Erythroblast (primary cell): ENCODE measurements at places on chromosomes 3 and 15.

- DNase-seq, result no peak
These were observed 76.8 kb upstream of the C15orf61 start for GRCh38 chr15:67444100-67444499.

GRCh38 chr3:183644244-183644643 lies 8.8 kb downstream of the KLHL24 start:
- DNase-seq, result no peak

DNA sequence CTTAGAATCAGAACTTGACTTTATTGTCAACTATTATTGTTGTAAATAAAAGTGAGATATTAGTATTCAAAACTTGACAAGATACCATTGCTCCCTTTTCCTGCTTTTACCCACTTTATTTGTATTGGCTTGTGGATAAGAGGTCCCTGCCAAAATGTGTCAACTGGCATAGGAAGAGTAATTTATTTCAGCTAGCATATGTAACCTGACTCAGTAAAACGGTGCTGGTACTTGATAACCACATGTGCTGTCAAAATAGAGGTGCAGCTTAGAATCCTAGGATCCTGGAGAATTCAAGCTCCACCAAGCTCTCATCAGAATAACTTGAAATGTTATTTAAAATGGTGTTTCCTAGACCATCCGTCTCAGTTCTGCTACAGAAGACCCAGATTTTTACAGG lies 90.2 kb upstream of the TGFBR2 start:
- no peak for DNase-seq

DNA sequence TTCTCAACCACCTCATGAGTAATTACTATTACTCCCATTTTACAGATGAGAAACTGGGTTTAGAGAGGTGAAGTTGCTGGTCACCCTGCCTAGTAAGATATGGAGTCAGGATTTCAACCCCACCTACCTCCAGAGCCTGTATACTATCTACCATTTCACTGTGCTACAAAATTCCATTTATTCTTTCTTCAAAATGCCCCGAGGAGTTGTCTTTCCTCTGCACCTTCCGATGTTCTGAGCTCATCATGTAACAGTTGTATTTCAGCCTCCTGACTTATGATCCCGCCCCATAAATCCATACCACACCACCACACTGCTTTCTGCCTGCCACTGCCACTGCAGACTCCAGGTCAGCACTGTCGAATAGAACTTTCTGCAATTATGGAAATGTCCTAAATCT lies 71.3 kb upstream of the SLC25A36 start:
- DNase-seq, result no peak

DNA sequence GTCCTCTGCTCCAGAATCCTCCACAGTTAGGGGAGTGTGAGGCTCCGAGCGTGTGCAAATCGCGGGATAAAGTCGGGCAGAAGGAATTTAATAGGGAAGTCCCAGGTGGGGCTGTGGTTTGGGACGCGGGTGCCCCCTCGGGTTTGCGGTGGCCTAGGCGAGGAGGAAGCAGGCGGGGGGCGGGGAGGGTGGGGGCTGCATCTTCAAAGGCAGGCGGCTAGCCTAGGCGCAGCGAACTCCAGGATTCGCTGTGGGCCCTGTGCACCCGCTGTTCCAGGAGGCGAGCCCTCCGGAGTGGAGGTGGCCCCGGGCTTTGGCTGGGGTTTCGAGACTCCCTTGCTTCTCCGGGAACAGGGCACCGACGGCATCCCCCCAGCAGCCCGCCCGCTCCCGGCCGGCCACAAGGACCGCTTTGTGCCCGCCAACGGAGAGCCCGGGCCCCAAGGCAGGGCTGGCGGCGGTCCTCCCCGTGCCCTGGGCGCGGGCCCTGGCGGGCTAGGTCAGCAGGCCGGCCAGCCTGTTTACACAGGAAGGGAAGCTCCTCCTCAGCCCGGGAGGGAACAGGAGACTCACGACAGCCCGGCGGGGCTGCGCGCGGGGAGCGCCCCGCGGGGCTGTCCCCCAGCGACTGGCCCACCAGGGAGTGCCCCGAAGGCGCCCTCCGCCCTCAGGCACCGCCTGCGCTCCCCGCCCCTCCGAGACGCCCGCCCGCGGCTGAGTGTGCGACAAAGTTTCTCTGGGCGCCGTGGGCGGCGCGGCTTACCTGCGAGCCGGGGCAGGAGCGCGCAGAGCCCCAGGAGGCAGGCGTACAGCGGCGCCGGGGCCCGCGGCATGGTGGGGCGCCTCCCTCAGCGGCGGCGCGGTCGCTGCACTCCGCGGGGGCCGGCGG lies 753 bp downstream of the ITGB5 start:
- DNase-seq, result no peak

DNA sequence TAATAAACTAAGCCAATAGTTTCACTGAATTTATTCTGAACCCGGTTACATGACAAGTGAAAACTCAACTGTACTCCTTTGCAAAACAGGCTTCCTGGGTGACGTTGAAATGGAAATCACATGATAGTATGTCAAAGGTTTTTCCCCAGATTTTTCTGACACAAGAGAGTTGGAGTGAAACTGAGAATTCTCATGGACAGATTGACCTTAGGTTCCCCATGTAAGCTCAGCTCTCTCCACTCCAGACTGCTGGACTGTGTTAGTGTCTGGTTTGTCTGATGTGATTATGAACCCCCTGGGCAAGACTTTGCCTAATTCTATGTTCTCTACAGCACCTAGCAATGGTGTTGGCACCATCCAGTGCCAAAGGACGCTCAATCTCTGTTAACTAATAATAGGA lies 219.7 kb upstream of the COL8A1 start:
- no peak for DNase-seq

- DNase-seq, result peak; percentile 90
These were observed 2.9 kb downstream of the DIPK2A start for GRCh38 chr3:143974271-143975238.

- no peak for DNase-seq
These were observed 20.3 kb upstream of the SUSD5 start for GRCh38 chr3:33238923-33239322.

- DNase-seq, result no peak
These were observed 140.7 kb downstream of the IMPG2 start for GRCh38 chr3:101179637-101180036.

- DNase-seq, result no peak
These were observed 58.6 kb downstream of the QTRT2 start for GRCh38 chr3:114115143-114115542.

DNA sequence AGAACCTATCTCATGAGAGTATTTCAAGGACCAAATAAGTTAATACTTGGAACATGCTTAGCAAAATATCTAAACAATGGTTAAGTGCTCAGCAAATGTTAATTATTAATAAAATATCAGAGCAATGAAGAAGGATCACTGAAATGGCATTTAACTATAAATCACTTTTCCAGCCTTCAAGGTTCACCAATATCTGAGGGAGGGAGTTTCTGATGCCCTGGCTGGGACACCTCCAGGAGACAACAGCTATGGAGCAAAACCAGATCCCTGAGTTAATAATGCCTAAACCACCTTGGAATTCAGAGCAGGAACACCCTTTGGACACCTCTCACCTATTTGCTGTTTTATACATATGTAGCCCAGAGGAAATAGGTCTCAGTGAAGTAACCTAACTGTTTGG lies 6.4 kb upstream of the FAM174B start:
- no peak for DNase-seq

GRCh38 chr3:157816896-157817295 lies 289.3 kb downstream of the SHOX2 start:
- no peak for DNase-seq

DNA sequence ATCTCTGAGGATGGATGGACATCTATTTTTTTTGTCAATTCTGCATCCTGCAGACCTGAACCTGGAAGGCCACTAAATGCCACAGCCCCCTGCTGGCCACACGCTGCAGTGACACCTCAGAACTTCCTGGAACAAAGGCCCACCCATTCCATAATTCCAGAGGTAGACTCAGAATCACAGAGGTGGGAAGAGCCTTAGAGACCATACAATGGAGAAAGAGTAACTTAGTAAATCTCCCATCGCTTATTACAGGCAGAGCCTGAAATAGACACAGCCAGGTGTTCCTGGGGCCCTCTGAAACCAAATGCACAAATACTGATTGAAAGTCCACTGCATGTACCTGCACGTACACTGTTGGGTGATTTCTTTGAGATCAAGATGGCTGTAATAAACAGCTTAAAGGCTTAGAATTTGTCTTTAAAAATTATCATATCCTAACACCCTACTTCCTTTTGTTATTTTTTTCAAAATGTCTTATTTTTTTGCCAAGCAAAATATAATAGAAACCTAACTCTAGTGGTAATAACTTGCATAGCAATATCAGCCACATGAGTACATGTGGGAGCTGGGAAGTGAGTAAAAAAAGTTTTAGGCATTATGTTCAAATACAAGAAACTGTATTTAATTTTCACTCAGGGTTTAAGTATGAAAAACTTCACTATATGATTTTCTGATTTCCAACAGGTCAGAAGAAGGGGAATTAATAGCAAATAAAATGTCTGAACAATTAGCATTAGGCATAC lies 62.7 kb downstream of the EOMES start:
- peak; percentile 55 for DNase-seq

DNA sequence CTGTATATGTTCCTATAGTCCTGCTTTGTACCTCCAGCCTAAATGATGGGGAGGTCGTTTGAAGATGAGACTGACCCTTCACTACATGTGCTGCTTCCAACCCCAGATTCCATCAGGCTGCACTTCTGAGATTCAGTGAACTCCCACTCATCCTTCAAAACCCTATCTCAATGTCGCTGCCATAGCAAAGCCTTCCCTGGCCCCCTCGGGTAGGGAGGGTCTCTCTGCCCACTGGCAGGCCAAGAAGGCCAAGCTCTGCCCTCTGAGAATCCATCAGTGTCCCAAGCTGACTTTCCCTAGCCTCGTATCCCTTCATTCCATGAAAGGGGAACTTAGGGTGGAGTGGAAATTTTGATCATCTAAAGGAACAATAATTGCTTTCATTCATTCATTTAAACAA lies 35.4 kb downstream of the TPRA1 start:
- DNase-seq, result no peak

DNA sequence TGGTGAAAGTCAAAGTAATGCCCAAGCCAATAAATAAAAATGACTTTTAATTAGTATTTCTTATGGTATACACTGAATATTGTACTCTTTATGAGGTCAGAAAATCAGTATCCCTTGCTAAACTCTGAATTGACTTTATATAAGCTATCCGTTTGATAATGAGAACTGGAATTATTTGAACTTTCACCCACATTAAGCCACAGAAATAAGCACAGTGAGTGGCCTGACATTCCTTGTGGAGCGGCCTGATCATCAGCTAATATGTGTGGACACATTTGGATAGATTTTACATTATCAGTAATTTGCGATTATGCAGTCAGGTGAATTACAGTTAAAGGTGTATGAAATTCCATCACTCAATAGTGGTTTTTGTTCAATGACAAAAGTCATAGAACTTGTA lies 136.0 kb upstream of the CBLB start:
- no peak for DNase-seq

GRCh38 chr3:4812591-4812990 lies 166.6 kb upstream of the BHLHE40 start:
- no peak for DNase-seq

DNA sequence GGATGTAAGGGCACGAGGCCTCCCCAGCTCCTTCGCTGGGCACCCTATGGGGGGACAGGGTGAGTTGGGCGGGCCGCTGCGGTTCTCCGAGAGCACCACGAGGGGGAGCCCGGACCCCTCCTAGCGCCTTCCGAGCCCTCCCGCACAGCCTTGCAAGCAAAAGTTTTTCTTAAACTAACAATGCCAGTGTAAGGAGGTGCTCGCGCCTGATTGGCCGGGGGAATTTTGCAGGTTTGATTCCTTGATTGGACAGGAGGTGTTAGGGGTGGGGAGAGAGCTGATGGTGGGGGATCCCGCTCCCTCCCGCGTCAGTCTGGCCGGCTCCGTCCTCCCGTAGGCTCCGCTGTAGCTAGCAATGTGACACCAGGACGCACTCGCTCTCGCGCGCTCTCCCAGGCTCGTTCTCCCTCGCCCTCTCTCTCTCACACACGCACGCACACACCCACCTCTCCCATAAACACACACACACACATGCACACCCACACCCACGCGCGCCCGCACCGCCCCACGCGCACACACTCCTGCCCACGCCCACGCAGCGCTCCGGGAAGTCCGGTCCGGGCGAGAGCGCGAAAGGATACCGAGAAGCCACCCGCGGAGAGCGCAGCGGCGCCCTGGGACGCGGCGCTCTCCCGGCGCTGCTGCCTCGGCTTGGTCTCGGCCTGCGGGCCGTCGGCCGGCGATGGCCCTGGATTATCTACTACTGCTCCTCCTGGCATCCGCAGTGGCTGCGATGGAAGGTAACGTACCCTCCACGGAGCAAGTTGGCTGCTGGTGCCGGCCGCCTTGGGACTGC lies at the start of gene EPHB1:
EPHB1 (plus strand) TSS at position 311 of the 796 bp plus-strand sequence.
- DNase-seq, result peak; percentile 69

- no peak for DNase-seq
These were observed 105.2 kb upstream of the BOC start for GRCh38 chr3:113105966-113106660.

DNA sequence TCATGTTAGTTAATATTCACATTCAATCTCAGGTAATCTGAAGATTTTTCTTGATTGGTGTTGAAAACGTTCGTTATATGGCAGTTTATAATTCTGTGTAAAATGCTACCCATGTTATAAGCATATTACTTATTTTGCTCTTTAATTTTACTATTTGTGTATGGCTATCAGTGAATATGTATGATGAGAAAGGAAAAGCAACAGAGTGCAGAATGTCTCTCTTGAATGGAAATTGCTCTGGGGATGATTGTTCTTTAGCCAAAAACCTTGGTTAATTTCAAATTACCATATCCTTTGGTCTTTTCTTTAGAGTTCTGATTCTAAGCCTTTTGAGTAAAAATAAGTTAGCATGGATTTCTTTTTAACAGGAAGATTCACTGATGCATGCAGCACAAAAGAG lies 2.5 kb downstream of the SERPINI1 start:
- DNase-seq, result no peak

GRCh38 chr15:90989040-90989768 lies 5.1 kb downstream of the PRC1 start:
- no peak for DNase-seq

GRCh38 chr3:156491192-156491591 lies 63.7 kb downstream of the SSR3 start:
- no peak for DNase-seq

DNA sequence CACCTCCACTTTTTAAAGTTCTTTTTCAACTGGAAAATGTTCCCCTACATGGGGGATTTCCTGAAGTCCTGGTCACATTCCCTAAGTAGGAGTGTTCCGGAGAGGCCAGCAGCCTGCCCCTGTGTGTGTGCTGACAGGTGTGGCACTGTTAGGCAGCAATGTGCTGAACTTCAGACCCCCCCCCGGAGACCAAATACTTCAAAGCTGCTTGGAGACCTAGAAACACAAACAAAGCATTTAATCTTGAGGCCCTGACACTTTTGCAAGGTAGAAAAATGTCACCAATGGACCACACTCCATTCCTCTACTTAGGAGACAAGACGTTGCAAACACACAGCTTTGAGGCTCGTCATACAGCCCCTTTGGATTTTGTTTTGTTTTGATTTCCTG lies 259.6 kb upstream of the CTNNB1 start:
- DNase-seq, result no peak
